Thymus (tissue), 14 donors: ENCODE measurements at places on chromosomes 7 and 10.

DNA sequence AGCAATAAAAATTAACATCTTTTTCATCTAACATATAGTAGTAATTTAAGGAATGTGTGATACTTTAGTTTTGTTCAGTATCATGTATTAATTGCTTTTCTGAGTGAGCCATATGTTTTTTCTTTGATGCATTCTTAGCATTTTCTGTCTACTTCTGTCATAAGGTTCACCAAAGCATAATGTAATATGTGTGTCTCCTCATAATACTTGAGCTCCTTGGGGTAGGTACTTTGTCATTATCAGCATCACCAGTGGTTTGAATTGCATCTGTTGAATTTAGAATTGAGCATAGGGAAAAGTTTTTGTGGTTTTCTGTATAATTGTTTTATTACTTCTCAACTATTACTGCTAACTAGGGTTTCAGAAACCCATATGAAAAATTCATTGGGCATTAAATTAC, 26.5 kb downstream of the VPS50 start:
- no peak for DNase-seq

DNA sequence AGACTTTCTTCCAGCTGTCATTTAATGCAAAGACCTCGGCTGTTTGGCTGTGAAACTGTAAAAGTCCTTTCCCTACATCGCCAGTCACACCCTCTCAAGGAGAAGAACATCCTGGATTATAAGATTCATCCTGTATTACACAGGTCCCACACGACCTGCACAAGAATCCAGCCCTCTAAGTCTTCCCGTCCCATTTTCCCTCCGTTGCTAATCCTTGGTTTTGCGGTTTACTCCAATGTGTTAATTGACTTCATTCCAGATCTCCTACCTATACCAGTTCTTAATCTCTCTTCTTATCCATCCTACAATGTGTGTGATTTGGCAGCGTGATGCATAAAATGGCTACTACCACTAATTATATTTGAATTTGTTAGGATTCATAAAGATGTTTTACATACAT, 110.4 kb downstream of the COL28A1 start:
- DNase-seq, result no peak

- DNase-seq, result no peak
Measured at GRCh38 chr10:131577178-131577555, 265.6 kb upstream of the TCERG1L start.

GRCh38 chr10:44516891-44517290, 132.0 kb upstream of the CXCL12 start:
- DNase-seq, result no peak

GRCh38 chr10:15387021-15387420, 15.9 kb upstream of the FAM171A1 start:
- no peak for DNase-seq

- DNase-seq, result no peak
Measured at GRCh38 chr7:78777829-78778228, 675.6 kb downstream of the MAGI2 start.
